Aorta (tissue), 5 donors: ENCODE measurements at places on chromosomes 16 and 17. TPM values are rescaled to one million over a fixed set of nuclear protein-coding genes. Genes with fewer than 3 reads are reported as not detected.

GRCh38 chr16:53080345-53081031 is 25.7 kb downstream of the CHD9 start:
- DNase-seq, result peak; percentile 72

- no peak for DNase-seq
These were observed 253.6 kb upstream of the XYLT1 start for GRCh38 chr16:17724242-17724898.

GRCh38 chr17:17621254-17621653 is 29.7 kb upstream of the PEMT start:
- DNase-seq, result no peak

- DNase-seq, result no peak
These were observed at the start of gene RAB37 for GRCh38 chr17:74736513-74737298. Gene RAB37 (plus strand): TSS chr17:74737256. CDS start chr17:74737273, 17 bp downstream.

DNA sequence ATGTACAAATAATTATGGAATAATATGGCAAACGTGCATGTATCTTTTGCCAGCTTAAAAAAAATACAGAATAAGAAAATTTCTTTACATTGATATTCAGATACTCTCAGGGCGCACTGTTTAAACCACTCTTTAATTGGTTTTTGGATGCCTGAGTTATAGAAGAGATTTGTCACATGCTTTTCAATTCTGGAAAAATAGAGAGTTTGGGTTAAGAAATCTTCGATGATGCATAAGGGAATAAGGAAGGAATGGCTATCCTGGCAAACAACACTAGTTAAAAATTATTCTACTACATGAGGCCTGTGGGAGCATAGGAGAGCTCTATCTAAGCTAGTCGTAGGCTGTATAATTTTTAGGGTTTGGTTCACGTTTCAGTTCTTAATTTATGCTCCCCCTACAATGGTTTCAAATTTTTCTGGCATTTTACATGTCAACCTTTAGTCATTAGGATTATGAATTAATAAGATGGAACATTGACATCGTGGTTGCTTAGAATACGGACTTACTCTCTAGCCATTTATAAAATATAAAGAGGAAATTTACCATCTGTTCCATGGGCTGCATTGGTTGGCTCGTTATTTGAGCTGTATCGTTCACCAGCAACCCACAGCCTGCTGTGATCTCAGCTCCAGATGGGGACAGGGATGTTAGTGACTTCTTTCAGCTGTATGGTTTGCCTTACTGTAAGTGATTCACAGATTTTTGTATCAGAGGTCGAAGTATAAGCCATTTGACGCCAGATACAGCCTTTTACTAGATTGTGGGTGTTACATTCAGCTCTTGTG is 15.9 kb downstream of the NARF start:
- DNase-seq, result peak; percentile 40

GRCh38 chr16:22302776-22303363 is 5.7 kb downstream of the POLR3E start:
- DNase-seq, result no peak

DNA sequence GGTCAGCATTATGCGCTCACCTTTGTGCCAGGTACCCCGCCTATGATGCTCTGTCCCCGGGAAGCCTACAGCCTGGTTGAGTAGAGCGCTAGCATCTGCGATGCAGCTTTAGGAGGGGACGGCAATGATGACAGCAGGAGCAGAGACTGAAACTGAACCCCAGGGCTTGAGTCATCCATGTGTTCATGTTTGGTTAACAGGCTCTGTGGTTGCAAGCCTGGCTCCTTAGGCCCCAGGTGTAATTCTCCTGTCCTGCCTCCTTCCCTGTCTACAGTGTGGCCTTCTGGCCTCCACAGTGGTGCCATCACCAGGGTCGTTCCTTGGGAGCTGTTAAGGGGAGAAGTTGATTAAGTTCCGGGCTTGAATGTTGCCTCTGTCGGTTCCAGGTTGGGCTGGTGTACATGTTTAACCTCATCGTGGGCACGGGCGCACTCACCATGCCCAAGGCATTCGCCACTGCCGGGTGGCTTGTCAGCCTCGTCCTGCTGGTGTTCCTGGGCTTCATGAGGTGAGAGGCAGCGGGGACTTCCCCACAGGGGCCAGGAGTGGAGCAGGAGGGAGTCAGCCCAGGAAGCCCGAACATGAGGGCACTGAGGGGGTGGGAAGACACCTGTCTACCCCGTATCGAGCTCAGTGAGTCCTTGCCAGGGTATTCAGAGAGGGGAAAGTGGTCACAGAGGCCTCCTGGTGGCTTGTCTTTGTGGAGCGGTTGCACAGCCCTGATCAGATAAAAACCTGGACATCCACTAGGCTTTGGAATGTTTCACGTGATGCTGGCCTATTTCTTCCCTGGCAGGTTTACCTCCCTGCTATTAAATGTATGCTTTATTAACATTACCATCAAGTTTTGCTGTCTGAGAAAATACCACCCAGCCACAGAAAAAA is 9.2 kb upstream of the NAT9 start:
- no peak for DNase-seq

DNA sequence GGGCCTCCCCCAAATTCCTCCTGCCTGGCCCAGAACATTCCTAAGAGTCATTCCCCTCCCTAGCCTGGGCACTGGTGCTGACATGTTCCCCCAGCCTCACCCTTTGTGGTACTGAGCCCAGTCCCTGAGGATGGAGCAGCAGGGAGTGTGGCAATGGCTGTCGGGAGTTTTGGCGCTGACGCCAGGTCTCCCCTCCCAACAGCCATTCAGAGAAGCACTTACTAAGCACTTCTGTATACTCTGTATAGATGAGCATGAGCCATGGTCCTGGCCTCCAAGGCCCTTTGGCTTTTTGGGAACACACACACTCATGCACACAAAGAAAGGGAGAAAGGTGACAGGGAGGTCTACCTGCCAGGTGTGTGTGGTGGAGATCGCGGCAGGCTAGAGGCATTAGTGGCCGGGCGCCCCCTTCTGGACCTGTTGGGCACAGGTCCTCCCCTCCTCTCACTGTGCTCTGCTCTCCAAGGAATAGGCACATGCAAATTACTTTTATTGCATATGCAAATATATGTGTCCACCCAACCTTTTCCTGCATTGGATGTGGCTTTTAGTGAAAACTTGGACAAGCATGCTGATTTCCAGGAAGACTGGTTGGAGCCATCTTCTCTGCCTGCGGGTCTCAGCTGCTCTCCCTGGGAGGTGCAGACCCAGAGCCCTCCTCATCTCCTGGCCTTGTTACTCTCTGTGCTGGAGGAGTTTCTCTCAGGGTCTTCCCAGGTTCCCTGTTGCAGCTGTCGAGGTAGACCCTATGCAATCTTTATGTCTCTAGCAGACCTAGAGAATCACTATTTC is 17.4 kb upstream of the C17orf107 start:
- DNase-seq, result no peak

Gene GINS3
- 1.0 TPM for polyA plus RNA-seq

Gene CDK3
- polyA plus RNA-seq, result 3.9 TPM

Gene PIPOX
- 2.0 TPM for polyA plus RNA-seq
